NCI-H774 (cell line): ENCODE measurements at places on chromosomes 12 and 14.

DNA sequence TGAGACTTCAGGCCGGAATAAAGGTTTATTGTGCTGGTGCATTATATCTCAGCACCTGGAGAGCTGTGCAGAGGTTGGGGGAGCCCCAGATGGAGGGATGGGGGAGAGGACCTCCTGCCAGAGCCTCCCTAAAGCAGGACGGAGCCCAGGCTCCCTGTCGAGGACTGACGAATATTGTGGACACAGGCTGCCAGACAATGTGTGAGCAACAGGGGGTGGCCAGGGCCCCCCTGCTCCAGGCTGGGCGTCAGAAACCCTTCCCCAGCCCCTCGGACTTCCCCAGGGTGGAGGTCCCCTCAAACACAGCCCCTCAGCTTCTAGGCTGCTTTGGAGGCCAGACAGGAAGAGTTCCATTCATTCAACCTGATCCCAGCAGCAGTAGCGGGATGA is 8.0 kb downstream of the TMEM119 start:
- DNase-seq: no peak

DNA sequence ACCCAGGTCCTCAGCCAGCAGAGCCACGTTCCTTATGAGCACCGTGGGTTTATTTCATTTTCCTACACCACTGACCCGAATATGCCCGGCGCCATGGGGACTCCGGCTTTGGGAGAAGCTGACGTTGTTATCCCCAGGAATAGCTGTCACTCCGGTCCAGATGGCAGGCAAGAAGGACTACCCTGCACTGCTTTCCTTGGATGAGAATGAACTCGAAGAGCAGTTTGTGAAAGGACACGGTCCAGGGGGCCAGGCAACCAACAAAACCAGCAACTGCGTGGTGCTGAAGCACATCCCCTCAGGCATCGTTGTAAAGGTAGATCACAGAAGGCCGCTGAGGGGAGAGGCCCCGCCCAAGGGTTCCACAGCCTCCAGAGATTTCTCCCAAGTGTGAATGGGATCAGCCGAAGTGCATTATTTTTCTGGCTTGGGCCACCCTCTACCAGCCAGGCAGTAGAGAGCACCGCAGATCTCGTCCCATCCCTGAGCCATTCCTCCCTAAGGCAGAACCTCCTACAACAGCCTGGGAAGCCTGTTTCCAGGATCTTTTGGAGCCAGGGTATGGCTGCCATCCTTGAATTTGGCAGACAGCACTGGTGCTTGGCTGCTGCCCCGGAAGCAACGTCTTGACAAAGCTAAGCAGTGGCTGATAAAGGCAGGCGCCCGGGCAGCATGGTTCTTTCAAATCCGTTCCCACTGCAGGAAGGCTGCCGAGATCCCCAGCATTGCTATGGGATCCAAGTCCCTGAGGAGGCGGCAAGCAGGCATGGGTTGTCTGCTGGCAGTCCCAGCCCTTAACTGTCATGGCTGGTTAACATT is 17.8 kb downstream of the CDK2AP1 start:
- no peak for DNase-seq

GRCh38 chr14:61756135-61756534 is 6.1 kb upstream of the SNAPC1 start:
- no peak for DNase-seq

- DNase-seq: no peak
Measured at GRCh38 chr12:24853094-24853493, 95.8 kb downstream of the BCAT1 start.

GRCh38 chr14:72965249-72965648 is 39.0 kb downstream of the DCAF4 start:
- no peak for DNase-seq

DNA sequence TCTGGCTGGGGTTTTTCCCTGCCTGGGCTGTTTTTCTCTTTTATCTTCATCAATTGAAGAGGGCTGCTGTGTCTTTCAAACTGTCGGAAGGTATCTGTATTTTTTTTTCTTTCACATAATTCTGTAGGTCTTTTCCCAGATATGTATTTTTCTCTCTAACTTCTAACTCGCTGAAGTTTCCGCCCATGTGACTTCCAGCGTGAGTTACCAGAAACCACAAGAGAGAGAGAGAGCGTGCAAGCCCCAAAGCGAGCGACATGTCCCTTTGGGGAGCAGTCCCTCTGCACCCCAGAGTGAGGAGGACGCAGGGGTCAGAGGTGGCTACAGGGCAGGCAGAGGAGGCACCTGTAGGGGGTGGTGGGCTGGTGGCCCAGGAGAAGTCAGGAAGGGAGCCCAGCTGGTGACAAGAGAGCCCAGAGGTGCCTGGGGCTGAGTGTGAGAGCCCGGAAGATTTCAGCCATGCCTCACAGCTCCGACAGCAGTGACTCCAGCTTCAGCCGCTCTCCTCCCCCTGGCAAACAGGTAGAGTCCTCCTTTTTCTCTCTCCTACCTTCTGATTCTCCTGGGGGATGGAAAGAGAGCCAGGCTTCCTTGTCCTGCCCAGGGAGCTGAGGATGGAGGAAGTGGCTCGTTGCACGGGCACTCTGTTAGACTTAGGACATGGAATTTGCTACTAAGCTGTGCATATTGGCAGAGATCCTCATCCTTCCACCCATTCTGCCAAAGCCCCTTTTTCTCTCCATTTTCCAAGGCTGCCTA is at the start of gene BATF:
BATF (plus strand) TSS at position 246 of the 759 bp plus-strand sequence; CDS start at position 460, 214 bp downstream.
- DNase-seq: no peak

GRCh38 chr14:90569606-90570387 is 173.0 kb downstream of the CALM1 start:
- no peak for DNase-seq

GRCh38 chr12:123115409-123116121 is 35.3 kb downstream of the PITPNM2 start:
- DNase-seq: no peak

GRCh38 chr14:55129428-55130195 is 560 bp downstream of the LGALS3 start:
- no peak for DNase-seq

DNA sequence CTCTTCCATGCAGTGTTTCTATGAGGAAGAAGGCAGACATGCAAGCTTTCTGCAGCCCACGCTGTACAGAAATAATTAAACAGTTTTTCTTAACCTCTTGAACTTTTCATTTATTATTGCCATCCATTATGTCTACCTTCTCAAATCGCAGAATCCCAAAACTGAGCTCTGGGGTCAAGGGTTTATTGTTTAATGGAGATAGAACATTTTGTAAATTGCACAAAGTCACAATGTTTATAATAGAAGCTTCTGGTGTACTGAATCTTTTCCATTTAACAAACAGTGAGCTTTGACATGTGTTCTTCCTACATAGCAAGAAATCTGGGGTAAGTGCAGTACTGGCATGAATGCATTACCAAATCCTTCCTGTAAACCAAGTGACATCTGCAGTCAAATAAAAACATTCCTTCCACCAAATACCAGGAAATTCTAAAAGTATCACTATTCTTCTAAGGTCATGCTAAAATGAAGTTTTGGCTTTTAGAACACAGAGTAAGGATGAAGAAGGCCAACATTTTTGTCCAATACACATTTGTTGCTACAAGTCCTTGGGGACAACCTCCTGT is 385.3 kb upstream of the DDHD1 start:
- DNase-seq: no peak

DNA sequence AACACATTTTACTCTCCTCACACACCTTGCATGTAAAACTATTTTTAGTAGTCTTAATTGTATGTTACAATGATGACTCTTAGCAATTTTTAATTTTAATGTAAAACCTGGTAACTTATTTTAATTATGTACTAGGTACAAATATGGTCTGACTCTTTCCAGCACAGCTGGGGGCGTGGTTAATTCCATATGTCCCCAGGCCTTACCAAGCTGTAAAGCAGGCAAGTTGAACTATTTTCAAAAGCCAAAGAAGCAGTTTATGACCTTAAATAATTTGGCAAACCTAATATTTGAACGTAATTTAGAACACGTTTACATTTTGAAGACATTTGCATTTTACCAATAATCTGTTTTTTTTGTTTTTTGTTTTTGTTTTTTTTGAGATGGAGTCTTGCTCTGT is 9.3 kb upstream of the ACOT6 start:
- DNase-seq: no peak

GRCh38 chr12:132067182-132067581 is 76.9 kb downstream of the DDX51 start:
- DNase-seq: no peak

- DNase-seq: no peak
Measured at GRCh38 chr12:46946137-46946536, 120.3 kb upstream of the SLC38A4 start.

DNA sequence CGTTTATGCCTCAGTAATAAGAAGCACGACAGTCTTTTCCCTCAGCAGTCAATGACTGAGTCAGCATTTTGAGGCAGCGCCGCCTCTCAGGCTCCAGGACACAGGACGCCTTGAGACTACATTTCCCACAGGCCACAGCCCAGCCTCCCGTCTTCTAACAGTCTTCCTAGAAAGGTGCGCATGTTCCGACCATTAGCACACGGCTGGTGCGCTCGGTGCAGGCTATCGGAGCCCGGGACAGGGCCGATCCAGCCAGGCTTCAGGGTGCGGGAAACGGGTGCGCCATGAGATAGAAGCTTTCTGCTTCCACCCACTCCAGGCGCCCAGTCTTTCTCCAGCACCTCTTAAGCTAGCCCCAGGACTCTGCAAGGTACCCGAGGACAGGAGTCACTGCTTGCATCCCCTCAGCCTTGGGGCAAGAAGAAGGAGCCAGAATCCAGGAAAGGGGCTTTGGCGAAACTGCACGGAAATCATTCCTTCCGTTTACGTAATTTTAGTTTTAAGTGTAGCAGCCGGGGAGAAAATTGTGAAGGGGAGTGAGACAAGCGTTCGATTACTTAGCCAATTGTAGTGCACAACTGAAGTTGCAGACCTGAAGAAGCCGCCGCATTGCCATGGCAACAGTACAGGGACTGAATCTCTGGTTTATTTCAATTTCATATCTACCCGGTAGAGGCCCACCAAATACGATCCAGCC is 54.0 kb downstream of the ZNF641 start:
- no peak for DNase-seq

- DNase-seq: no peak
Measured at GRCh38 chr12:53090554-53090953, 6.9 kb upstream of the IGFBP6 start.

GRCh38 chr12:30908722-30909348 is 17.7 kb upstream of the TSPAN11 start:
- DNase-seq: no peak

GRCh38 chr14:96424109-96424989 is 32.4 kb downstream of the AK7 start:
- peak; percentile 67 for DNase-seq

GRCh38 chr12:89729946-89730459 is 21.4 kb upstream of the ATP2B1 start:
- no peak for DNase-seq

DNA sequence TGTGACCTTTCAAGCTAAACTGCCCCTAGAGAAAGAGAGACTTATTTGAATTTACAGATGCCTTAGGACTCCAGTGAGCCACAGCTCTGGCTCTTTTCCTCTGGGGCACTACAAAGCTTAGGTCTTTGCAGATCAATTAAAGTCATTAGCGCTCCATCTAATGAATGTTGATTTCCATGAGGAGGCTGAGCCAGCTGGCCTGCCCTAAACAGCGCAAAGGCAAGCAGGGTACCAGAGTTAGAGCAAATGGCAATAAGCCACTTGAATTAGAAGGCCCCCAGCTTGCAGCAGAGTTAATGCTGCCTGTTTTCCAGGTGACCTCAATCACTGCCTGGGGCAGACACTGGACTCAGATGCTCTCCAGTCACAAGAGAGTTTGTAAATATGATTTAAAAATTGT is 695.3 kb downstream of the DIO2 start:
- DNase-seq: peak; percentile 3

DNA sequence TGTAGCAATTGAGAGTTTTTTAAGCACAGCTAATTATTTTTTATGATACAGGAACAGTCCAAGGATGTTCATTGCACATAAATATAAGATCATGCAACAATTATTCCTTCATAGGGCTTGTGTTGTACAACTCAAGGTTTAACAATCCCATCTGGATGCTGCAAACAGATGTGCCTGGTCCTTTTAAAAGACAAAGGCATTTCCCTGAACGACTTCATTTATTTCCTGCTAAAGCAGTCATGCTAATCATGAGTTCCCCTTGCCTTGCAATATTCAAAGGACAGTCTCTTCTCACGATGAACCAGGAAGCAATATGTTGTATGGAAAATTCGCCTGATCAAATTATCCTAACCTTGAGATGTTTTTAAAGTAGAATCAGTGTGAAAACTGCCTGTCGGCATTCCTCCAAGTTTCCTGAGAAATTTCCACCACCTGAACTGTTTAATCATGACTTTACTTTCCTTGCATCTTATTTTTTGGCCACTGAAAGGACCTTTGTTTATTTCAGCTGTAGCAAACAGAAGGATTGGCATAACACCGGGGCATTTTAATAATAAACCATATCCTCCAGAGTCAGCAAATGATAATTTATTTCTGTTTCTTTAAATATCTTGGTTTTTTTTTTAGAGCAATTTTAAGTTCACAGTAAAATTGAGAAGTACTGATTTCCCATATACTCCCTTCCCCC is 33.9 kb upstream of the TSPAN8 start:
- no peak for DNase-seq

DNA sequence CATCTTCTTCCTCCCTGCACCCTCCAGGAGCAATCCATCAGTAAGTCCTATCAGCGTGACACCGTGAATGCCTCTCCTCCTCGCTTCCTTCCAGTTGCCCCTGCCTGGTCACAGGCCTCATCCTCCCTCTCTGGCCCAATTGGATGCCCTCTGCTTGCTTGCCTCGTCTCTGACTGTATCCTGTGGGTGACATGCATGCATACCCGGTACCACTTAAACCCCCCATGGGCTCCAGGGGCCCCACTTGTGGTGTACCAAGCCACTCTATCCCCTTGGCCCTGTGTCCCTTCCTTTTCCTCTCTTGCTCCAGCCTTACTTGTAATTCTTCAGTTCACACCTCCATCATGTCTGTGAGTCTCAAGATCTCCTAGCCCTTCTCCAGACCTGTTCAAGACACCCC is 106.0 kb upstream of the RTL1 start:
- no peak for DNase-seq

DNA sequence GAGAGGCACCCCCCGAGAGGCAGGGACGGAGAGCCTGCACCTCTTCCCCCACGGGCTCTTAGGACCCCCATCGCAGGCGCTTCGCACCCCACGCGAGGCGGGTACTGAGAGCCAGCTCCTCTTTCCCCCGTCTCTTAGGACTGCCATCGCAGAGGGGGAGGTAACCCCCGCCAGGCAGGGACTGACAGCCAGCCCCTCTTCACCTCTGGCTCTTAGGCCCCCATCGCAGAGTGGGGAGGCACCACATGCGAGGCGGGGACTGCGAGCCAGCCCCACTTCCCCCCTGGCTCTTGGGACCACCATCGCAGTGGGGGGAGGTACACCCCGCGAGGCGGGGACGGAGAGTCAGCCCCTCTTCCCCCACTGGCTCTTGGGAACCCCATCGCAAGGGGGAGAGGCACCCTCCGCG is 46.1 kb downstream of the DDX11 start:
- DNase-seq: no peak

DNA sequence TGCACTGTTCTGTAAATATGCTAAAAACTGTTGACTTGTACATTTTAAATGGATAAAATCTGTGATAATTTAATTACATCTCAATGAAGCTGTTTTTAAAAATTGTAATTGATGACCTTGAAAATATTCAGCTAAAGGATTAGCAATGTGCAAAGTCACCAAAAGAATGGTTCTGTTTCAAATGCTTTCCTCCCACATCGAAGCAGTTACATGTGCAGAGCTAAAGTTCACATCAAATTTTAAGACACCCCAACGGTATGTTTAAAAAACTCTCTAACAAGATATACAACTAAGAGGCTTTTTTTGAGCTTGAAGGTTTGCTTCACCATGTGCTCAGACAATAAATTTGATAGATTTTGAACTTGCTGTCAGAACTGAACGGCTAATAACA is 114.6 kb upstream of the KRAS start:
- DNase-seq: no peak

GRCh38 chr12:127273626-127274025 is 993.3 kb upstream of the TMEM132C start:
- no peak for DNase-seq
